ENCODE measurements at places on chromosomes 7 and 10.

GRCh38 chr10:69838853-69839252 lies 37.1 kb downstream of the COL13A1 start:
- DNase-seq: peak; percentile 67

- DNase-seq: no peak
Measured at GRCh38 chr10:10685566-10685965, 332.1 kb upstream of the CELF2 start.

DNA sequence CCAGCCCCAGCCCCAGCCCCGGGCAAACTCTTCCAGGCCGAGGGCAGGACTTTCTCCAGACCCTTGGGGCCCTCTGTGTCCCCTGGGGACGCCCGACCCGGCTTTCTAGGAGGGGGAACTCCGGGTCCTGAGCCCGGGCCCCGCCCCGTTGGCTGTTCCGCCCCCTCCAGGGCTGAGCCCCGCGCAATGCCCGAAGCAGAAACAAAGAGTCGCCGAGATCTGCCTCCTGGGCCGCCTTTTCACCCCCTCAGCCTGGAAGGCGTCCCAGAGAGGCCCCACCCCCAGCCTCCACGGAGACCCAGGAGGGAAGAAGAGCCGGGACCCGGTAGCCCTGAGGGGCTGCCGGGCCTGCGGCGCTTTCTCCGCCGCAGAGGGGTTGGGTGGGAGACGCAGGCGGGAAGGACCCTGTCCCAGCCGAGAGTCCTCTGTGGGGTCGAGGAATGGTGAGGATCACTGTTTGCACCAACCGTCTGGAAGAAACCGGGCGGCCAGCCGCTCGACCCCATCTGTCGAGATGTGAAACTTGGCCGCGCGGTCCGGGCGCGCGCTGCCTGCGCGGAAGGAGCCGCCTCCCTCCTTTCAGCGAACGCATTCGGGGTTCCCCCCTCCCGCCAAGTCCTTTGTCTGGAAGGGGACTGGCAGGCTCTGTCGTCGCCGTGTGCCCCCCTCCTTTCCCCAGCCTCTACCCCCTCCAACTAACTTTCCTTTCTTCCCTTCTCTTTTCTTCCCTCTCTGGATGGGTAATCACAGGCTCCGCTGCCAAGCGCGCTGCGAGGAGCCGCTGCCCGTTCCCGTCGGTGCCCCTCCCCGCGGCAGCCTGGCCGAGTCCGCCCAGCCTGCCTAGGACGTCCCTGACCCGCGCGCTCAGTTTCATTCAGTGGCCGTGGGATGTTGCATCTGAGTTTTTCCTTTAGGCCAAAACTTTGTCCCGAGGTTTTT lies 10.2 kb downstream of the EN2 start:
- no peak for DNase-seq

GRCh38 chr7:79300573-79300972 lies 152.9 kb downstream of the MAGI2 start:
- DNase-seq: no peak

- DNase-seq: no peak
Measured at GRCh38 chr10:74117738-74118137, 32.9 kb downstream of the AP3M1 start.

DNA sequence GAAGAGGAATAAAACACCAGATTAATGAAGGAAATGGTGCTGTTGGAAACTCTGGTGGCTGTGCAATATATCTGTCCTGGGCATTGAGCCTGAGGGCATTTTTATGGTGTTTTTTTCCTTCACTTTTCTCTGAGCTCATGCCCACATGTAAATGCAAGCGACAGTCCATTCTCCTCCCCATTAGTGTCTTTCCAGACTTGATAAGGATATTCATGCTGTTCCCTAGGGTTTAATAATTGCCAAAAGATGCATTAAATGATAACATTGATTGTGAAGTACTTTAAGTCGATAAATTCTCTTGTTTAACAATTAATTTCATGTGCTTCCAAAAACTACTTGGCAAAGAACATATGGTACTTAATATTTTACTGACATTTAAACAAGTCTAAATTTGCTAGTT lies 384.7 kb downstream of the MDFIC start:
- no peak for DNase-seq

DNA sequence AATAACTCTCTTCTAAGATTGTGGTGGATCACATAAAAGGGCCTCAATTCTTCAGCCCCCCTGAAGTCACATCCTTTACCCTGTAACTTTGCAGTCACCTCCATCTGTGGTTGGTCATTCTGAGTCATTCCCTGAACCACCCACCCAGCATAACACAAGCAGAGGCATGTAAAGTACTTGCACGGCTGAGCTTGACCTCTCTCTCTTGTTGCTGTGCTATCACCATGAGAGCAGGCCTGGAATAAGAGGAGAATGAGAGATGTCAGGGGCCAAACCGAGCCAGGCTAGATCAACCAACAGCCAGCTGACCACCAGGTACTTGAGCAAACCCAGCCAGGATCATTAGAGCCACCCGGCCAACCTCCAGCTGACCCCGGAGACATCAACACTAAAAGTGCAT lies 13.5 kb upstream of the STK17A start:
- DNase-seq: peak; percentile 41

DNA sequence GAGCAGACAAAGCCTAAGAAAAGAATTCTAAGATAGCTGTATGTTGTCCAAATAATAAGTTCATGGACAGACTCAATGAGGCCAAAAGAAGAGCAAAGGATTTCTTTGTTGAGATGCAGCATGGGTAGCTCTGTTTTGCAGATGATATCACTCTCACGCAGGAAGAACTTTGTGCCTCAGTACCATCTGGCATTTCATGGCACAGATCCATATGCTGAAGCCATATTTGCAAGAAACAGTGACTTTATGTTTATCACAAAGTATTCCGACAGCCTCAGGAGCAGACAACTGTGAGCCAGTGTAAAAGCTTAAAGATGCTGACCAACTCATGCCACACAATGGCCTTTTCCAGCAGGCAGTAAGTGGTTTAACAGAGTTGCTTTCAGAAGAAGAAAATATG lies 45.5 kb upstream of the RNF148 start:
- no peak for DNase-seq

GRCh38 chr10:61919646-61920215 lies 18.2 kb downstream of the ARID5B start:
- no peak for DNase-seq

- DNase-seq: no peak
Measured at GRCh38 chr10:95425592-95426465, 135.0 kb upstream of the PDLIM1 start.

DNA sequence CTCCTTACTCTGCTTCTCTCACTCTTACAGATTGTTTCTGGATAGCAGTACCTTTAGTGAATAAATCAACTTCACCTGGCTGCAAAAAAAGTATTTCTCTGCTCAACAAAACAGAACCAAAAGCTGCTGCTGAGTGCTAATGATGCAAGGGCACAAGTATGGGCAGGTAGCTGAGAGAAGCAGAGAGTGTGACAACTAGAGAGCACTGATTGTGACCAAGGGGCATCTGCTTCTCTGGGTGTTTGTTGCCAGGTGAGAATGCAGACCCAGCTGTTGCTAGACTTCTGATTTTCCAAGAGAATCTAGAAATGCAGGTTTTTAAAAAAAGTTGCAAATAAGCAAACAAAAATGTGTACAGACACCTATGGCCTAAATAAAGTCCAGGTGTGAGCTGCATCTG lies 25.3 kb upstream of the PPIF start:
- DNase-seq: no peak

DNA sequence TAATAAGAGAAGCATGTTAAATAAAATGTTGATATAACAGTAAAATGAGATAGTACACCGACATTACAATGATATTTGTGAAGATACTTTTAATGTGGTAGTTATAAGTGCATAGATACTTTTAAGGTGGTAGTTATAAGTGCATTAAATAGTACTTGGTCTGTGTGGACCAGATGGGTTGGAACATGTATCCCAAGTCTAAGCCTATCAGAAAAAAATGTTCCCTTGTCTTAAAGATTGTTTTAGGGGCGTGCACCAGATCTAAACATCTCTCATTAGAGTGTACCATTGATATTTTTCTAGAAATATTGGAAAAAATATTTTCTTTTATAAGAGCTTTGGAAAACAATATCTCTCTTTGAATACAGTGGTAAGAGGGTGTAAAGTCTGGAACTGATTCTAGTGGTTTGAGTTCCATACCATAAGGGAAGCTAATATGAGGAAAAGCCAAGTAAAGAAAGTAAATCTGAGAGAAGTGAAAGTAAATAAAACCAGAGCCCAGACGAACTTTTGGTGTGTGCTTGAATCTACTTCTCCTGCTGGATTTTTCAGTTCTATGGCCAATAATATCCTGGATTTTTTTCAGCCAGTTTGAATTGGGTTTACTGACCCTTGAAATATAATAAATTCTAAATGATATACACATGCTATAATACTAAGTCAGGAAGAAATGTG lies 175.3 kb downstream of the MBL2 start:
- DNase-seq: no peak

DNA sequence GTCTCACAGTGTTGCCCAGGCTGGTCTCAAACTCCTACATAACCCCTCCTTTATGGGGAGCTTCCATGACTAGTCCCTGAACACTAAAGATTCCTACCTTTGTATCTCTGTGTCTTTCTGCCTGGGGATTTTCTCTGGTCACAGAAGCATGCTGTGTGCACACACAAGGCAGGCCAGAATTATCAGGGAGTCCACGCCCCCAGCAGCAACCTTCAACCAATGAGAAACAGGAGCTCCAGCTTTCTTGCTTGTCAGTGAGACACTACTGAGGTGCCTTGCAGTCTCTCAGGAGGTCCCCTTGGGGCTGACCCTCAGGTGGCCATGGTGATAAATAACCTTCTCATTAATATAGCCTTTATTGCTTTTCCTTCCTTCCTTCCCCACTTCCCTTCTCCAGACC lies 45.1 kb upstream of the AUTS2 start:
- DNase-seq: no peak

- DNase-seq: no peak
Measured at GRCh38 chr7:68245688-68246087, 1249.1 kb downstream of the TYW1 start.

GRCh38 chr7:141558544-141559183 lies 7.5 kb downstream of the AGK start:
- no peak for DNase-seq

DNA sequence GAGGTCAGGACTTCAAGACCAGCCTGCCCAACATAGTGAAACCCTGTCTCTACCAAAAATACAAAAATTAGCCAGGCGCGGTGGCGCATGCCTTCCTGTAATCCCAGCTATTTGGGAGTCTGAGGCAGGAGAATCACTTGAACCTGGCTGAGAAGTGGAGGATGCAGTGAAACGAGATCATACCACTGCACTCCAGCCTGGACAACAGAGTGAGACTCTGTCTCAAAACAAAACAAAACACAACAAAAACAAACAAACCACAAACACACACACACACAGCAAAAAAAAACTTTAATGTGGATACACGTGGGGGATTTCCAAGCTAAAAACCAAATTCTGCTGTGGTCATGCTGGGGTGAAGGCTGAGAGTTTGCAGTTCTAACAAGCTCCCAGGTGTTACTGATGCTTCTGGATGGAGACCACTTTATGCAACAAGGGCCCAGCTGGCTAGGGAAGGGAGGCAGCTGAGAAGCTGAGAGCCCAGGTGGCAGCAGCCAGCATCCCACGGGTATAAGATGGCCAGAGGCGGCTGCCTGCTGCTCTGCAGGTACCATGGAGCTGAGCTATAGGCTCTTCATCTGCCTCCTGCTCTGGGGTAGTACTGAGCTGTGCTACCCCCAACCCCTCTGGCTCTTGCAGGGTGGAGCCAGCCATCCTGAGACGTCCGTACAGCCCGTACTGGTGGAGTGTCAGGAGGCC lies at the start of gene ZP3:
ZP3 (plus strand) TSS at position 538 of the 699 bp plus-strand sequence; CDS start at position 553, 15 bp downstream.
- DNase-seq: no peak

DNA sequence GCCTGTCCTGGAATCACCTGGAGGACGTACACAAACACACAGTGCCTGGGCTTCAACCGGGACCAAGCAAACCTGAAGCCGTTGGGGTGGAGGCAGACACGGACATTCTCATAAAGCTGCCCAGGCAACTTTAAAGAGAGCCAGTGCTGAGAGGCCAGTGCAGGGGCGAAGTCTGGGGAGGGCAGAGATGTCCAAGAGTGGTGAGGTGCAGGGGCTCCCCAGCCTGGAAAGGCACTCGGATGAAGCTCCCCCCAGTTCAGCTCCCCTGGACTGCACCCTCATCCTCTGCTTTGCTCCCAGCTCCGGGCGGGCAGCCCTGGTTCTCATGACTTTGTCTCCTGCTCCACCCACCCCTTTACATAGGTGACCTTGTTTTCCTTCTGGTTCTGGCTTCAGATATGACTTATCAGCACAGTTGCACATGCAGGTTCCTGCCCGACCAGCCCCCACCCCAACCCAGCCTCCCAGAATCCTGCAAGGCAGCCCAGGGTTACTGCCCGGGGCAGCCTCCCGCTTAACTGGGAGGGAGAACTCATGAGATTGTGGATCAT lies 60.8 kb upstream of the EEPD1 start:
- DNase-seq: no peak

DNA sequence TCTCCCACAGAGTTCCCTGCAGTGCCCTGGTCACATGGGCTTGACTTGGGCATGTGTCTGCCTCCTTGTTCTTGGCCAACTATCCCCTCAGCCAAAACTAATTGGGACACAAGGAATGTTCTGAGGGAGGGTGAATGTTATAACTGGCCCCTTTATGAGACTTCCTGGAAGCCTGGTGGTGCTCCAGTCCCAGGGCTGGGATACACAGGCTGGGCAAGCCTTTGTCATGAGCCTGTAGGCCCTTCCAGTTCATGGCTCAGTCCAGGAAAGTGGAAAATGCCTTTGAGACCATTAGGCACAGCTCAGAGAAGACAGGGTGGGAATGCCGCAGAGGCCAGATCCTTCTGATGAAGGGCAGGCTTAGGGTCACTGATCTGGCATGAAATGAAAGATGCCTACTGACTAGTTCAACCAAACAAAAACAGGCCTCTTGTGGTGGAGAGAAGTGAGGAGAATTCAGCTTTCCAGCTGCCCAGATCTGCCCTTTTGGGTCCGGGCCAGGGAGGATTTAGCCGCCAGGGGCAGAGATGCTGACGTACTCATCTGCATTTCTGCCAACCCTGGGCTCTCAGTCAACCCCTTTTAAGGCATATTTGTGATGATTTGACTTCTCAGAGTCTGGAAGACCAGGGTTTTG lies 961.5 kb downstream of the KCNMA1 start:
- DNase-seq: no peak

GRCh38 chr10:110841767-110842267 lies 29.9 kb upstream of the PDCD4 start:
- no peak for DNase-seq

- no peak for DNase-seq
Measured at GRCh38 chr7:31873816-31874597, 187.0 kb downstream of the PPP1R17 start.

Data from HTR-8/SVneo (cell line).